ENCODE measurements at places on chromosomes 12 and 14. TPM values are rescaled to one million over a fixed set of nuclear protein-coding genes. Genes with fewer than 3 reads are reported as not detected.

MYL2 gene
- 0.64 TPM for total RNA-seq

MYH6 gene
- not detected for total RNA-seq

SLC6A15 gene
- total RNA-seq: 12.5 TPM

OTX2 gene
- total RNA-seq: not detected

SMCO2 gene
- total RNA-seq: not detected

MAP3K9 gene
- total RNA-seq: 1.7 TPM

OTOGL gene
- not detected for total RNA-seq

M6PR gene
- 78.8 TPM for total RNA-seq

RDH11 gene
- total RNA-seq: 114 TPM

TMEM233 gene
- not detected for total RNA-seq
